ENCODE measurements at places on chromosomes 16 and 17. TPM values are rescaled to one million over a fixed set of nuclear protein-coding genes. Genes with fewer than 3 reads are reported as not detected.

Gene NXN
- 0.98 TPM for total RNA-seq

- no peak for DNase-seq
- H3K27me3 ChIP-seq, result no peaks in the 10 kb centered on the region
- no peak overlapping the region for H3K27ac ChIP-seq
- peaks cover 8% of the 10 kb centered on the region for H3K36me3 ChIP-seq
- H3K4me3 ChIP-seq, result no peak overlapping the region
Observed at GRCh38 chr17:80783971-80784370, 207.7 kb upstream of the CHMP6 start.

DNA sequence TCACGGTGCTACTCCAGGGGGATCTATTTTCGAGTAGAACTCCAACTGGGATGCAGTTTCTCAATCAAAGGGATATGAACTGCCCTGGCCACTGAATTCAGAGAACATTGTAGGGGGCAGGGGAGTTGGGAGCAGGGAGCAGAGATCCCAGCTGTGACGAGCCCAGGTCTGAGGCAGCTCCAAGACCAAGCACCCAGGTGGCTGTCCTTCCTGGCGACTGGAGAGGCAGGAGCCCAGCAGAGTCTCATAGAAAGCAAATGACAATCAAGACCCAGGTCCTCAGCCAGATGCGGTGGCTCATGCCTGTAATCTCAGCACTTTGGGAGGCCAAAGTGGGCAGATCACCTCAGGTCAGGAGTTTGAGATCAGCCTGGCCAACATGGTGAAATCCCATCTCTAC lies 60.1 kb downstream of the TK2 start:
- H3K4me1 ChIP-seq, result peaks cover 3% of the 10 kb centered on the region
- no peaks in the 10 kb centered on the region for H3K36me3 ChIP-seq
- H3K27me3 ChIP-seq, result no peaks in the 10 kb centered on the region

DNA sequence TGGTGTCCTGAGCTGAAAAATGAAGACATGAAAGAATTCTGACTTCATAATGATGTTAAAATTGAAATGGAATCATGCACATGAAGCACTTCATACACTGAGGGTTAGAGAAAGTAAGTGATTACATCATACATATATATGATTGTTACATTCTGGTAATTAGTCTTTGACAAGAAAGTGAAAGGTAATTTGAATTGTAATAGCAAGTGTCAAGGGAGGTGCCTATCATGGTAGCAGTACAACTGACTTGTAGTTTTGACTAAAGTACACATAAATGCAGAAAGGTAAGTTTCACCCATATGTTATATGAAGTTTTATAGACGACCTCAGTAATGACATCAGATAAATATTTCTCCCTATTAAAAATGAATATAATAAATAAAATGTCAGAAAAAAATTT lies 1325.0 kb upstream of the GOT2 start:
- H3K4me1 ChIP-seq, result no peaks in the 10 kb centered on the region
- no peaks in the 10 kb centered on the region for H3K27me3 ChIP-seq
- DNase-seq, result no peak

DNA sequence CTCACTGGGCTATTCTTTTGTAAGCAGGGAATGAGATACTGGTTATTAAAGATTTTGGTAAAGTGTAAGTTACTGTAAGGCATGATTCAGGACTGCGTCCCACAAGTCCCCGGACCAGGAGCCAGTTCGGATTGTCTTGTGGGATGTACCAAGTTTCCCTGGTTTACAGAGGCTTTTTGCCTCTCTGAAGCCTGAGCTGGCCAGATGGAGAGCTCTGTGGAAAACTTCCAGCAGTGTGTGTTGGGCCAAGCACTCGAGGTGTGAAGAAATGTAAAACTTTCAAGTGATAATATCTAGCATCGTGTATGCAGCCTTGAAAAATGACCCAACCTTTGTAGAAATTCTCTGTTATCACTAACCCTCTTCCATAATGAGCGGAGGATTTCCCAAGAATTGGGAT lies 2.4 kb downstream of the EPN2 start:
- no peak for DNase-seq
- peaks cover 3% of the 10 kb centered on the region for H3K27me3 ChIP-seq
- no peak overlapping the region for H3K27ac ChIP-seq
- peaks cover 11% of the 10 kb centered on the region for H3K4me1 ChIP-seq
- no peak overlapping the region for H3K4me3 ChIP-seq

Gene CIITA
- total RNA-seq, result 2.4 TPM
